ENCODE measurements at places on chromosomes 5 and 9. TPM values are rescaled to one million over a fixed set of nuclear protein-coding genes. Genes with fewer than 3 reads are reported as not detected.

- no peak for DNase-seq
Measured at GRCh38 chr9:89386206-89386605, 67.9 kb downstream of the SECISBP2 start.

GRCh38 chr5:54932789-54933188, 52.6 kb downstream of the ESM1 start:
- DNase-seq = no peak

DNA sequence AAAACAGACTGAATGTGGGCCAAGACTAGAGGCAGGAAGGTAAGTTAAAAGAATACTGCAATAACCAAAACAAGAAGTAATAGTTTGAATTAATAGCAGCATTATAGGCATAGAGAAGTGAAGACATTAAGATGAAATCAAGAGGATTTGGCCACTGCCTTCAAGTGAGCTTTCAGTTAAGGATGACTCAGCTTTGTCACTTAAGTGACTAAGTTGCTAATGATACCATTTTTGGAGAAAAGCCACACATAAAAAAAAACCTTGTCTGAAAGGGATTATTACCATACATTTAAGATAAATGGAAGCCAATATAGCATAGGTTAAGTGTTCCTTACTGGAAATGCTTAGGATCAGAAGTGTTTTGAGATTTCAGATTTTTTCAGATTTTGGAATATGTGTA, 57.0 kb downstream of the ECPAS start:
- no peak for DNase-seq

- no peak for DNase-seq
Measured at GRCh38 chr5:64800926-64801325, 32.2 kb downstream of the CWC27 start.

DNA sequence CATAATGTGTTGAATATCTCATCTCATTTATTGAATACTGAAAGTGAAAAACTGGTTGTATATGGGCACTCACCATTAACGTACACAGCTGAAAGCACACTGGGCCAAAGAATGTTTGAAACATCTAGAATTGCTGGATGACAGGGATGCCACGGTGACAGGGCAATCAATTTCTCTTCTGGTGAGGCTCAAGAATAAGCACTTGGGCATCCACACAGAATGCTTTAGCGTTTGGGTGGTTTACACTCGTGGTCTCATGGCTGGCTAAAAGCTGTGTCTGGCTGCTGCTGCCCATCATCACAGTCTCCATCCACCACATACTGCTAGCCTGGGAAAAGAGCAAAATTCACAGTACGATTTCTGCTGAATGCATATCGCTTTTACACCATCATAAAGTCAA, 30.7 kb upstream of the IL31RA start:
- no peak for DNase-seq

- DNase-seq = no peak
Measured at GRCh38 chr5:137667341-137667740, 68.5 kb downstream of the KLHL3 start.

GRCh38 chr9:132141948-132142594, 19.8 kb upstream of the NTNG2 start:
- DNase-seq = no peak

- no peak for DNase-seq
Measured at GRCh38 chr5:174071484-174071883, 26.0 kb downstream of the NSG2 start.

- DNase-seq = no peak
Measured at GRCh38 chr9:73023025-73023541, 70.2 kb upstream of the ALDH1A1 start.

DNA sequence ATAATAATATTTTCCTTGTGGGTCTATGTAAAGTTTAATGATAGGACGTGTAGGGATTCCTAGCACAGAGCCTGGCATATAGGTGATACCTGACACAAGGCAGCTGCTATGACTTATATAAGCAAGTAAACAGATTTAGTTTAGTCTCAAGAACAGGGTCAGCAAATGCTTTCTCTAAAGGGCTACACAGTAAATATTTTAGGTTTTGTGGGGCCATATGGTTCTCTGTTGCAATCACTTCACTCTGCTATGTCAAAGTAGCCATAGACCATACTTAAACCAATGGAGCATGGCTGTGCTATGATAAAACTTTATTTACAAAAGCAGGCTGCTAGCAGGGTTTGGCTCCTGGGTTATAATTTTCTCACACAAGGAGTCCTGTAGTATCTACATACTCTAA, 204.8 kb upstream of the KLF4 start:
- DNase-seq = no peak

GRCh38 chr5:116604805-116605204, 30.2 kb upstream of the SEMA6A start:
- DNase-seq = no peak

DNA sequence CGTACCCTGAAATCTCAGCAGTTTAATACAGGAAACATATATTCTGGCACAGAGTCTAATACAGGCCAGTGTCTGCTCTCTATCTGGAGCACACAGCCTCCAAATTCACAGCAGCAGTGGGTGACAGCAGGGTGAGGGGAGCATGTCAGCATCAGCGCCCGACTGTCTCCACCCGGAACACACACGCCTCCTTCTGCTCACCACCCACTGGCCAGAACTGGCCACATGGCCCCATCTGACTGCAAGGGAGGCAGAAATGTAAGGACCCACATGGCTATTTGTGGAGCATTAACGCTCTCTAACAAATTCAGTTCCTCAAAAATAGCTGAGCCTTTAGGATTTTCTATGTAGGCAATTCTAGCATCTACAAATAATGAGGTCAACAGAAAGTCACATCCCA, 24.6 kb downstream of the UBE2QL1 start:
- no peak for DNase-seq

GRCh38 chr9:128733256-128733655, 9.3 kb upstream of the ZDHHC12 start:
- DNase-seq = peak; percentile 44

GRCh38 chr9:105656131-105656921, 5.9 kb upstream of the TAL2 start:
- no peak for DNase-seq

DNA sequence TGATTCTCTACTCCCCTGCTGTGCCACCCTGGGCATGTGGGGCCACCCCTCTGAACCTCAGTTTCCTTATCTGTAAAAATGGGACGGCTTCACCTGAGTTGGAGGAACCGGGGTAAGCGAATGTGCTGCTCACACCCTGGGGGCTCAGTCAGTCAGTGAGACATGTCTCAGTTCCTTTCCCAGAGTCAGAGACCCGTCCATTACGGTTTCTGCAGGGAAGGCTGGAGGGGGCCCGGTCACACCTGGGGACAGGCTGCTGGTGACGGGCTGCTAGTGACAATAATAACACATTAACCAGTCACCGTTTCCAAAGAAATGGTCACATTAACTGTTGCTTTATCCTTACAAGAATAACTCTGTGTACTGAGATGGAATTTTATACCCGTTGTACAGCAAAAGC, 282.4 kb downstream of the NSG2 start:
- DNase-seq = peak; percentile 8

DNA sequence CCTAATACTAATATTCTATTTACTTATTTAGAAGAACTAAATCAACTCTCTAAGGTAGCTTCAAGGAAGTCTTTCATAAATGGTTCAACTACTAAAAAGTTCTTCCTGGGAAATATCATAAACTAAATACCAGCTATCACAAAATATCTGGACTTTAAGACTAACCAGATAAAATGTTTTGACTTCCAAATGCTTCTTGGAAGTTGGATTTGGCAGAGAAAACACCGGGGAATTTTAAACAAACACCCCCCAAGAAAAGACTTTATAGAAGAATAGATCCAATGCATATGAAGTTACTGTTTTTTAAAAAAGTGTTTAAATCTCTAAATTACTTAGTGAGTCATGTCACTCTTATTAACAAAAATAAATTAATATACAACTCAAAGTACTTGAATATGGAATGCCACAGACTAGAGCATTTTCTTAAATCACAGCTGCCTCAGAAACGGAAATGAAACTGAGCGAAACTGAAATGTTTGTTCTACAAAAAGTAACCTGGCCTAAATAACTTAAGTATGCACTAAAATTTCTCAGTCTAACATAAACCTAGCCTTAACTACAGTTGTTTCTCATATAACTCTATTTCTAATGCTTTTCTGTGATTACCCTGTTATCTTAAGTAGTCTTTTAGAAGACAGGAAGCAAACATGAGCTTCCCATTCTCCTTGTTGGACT, 6.8 kb downstream of the ABCA1 start:
- no peak for DNase-seq

GRCh38 chr9:37966412-37967013, 62.6 kb upstream of the SLC25A51 start:
- no peak for DNase-seq

GRCh38 chr9:127232833-127233549, 31.6 kb upstream of the GARNL3 start:
- no peak for DNase-seq

DNA sequence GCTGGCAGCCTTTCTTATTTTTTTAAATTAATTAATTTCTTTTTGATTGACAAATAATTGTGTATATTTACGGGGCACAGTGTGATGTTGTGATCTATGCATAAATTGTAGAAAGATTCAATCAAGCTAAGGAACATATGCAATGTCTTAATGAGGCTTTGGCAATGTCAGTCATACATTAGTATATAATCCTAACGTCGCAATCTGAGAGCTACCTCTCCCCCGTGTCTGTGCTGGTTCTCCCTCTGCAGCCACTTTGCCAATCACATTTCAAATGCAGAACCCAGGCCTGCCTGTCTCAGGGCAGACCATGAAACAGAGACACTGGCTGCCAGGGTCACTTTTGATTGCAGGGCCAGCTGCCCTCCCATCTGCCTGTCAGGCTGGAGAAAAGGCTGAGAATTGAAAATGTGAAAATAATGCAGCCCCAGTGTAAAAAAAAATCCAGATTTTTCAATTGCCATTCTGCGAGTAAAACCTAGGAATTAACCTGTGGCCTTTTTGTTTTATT, 56.3 kb downstream of the SLC24A2 start:
- no peak for DNase-seq

DNA sequence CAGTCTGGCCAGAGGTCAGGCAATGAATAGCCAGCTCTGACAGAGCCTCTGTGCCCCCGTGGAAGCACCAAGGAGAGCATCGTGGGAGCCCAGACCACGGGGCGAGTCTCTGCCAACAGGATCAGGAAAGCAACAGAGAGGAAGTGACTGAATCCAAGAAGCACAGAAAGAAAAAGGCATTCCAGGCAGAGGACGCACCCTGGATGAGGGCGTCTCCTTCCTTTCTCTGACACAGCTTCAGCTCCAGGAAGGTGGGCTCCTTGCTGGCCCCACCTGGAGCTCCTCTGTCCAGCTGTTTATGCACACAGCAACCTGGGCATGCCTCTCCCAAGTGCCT, 16.6 kb downstream of the HK3 start:
- no peak for DNase-seq

DNA sequence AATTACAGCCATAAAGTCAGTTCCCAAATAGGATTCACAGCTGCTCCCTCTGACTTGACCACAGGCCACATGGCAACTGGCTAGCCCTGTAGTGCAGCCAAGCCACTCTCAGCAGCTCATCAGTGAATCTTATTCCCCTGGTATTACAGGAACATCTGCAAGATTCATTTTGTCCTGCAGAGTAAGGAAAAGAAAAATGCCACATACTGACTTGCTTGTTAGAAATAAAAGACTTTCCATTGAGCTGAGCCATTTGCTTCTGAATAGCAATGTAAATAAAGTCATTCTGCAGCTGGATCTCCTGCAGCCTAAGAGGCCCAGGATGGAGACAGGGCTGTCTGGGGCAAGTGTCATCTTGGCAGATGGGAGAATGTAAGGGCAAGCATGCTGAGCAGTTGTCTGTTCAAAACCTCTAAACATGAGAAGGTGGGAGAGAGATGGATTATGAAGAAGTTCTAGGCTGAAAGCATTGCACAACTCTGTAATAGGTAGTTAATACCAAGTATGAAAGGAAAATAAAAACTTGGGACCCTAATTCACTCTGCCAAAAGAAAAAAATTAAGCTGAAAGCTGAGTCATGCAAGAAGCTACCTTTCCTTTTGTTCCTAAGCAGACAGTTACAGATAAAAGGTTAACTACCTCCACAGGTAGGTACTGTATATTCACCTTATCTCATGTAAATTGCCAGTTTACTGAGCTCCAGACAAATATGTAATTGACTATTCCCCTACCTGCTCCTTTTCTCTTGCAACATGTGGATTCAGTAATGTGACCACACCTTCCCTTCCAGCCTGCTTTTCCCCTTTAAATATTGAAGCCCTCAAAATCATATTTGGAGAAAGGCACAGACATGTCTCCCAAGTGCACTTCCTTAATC, 244.4 kb upstream of the RAI14 start:
- no peak for DNase-seq

ANKRD18A gene
- total RNA-seq = 1.4 TPM

TMEM8B gene
- total RNA-seq = 5.3 TPM

ZBED3 gene
- 1.1 TPM for total RNA-seq

SOX30 gene
- 0.10 TPM for total RNA-seq

ZNF484 gene
- 8.9 TPM for total RNA-seq

KLF4 gene
- 584 TPM for total RNA-seq

LCN10 gene
- 0.61 TPM for total RNA-seq

IFNK gene
- not detected for total RNA-seq

ACOT12 gene
- total RNA-seq = not detected

PCDHGA1 gene
- 0.53 TPM for total RNA-seq

SAXO1 gene
- 1.1 TPM for total RNA-seq

ORM2 gene
- not detected for total RNA-seq
